ENCODE measurements at places on chromosomes 13 and 19.

- DNase-seq = no peak
Observed at GRCh38 chr19:4456476-4456842, 1.1 kb downstream of the UBXN6 start.

GRCh38 chr13:110517505-110518225 is 43.9 kb downstream of the RAB20 start:
- DNase-seq = no peak

DNA sequence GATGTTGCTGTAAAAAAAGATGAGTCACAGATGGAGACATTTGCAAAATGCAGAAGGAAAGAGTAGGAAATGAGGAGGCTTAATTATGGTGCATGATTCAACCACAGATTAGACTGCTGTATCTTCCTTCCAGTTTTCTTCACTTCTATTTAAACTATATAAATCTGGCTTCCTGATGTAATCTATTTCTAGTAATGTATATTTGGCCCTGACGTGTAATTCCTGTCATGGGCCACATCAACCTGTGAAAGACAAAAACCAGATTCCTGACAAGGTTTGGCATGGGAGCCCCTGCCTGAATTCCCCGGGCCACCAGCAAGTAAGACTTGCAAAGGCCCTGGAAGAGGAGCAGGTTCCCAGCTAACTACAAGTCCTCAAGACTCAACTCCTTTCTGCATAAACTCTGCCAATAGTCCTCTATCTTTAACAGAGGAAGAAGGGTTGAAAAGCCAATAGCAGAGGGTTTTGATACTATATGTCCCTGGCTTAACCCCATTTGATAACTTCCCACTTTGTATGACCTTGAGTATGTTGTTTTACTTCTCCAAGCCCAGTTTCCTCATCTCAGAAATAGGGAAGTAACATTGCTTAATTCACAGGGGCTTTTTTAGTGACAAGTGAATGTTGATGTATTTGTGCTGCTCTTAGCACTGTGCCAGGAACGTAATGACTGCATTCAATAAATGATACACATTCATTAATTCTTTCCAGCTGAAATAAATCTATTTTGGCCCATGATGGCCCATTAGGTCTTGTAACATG is 172.7 kb downstream of the SPRY2 start:
- DNase-seq = no peak

DNA sequence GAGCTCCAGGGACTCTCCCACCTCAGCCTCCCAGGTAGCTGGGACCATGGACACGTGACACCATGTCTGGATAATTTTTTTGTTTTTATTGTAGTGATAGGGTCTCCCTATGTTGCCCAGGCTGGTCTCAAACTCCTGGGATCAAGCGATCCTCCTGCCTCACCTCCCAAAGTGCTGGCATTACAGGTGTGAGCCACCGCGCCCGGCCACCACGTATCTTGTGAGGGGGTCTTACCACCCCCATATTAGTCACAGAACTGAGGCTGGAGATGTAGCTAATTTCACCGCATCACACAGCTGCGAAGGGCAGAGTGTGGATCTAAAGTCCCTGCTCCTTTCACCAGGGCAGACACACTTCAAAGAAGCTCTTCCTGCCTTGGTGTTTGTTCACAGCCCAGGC is 211.8 kb upstream of the SOX1 start:
- DNase-seq = no peak

DNA sequence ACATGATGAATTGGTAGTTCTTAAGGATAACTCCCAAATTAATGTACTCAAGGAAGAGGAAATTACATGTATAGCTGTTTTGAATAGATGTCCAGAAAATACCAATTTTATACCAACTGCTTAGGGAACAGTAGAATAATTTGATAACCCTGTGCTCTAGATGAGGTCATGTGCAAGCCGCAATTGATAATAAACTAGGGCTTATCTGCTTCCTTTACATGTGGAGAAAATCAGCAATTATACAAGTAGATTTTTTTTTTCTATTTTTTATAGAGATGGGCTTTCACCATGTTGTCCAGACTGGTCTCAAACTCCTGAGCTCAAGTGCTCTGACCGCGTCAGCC is 9.3 kb downstream of the TPT1 start:
- no peak for DNase-seq

DNA sequence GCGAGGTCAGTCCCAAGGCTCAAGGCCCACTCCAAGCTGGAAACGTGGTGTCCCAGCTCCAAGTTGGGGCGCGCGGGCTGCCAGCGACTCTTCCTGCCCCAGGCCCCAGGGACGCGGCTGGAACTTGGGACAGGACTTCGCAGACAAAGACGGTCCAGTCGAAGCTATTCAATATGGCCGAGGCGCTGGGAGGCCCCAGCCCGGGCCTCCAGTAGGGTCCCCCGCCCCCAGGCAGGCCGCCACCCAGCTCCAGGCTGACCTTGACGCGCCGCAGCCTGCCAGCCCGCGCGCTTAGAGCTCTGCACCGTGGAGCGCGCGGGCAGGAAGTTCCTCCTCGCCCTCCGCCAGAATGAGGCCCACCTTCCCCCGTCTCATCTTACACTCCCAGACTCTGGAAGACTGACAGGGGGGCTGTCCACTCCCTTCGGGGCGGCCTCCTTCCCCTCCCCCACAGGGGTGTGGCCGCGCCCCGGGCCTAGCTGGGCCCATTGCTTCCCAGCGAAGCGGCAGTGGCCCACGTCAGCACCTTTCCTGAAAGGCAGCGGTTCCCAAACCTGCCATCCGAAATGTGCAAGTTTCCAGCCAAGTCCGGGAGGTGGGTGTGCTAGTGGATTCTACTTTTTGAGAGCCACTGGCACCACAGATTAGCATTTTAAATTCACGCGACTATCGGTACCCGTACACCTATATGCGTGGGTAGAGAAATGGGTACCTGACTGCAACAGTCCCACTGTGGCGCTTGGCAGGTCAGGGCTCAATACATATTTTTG is at the start of gene CCDC8:
CCDC8 (minus strand) TSS at position 303 of the 770 bp plus-strand sequence. CDS start 754 bp downstream, outside the sequence.
- no peak for DNase-seq

DNA sequence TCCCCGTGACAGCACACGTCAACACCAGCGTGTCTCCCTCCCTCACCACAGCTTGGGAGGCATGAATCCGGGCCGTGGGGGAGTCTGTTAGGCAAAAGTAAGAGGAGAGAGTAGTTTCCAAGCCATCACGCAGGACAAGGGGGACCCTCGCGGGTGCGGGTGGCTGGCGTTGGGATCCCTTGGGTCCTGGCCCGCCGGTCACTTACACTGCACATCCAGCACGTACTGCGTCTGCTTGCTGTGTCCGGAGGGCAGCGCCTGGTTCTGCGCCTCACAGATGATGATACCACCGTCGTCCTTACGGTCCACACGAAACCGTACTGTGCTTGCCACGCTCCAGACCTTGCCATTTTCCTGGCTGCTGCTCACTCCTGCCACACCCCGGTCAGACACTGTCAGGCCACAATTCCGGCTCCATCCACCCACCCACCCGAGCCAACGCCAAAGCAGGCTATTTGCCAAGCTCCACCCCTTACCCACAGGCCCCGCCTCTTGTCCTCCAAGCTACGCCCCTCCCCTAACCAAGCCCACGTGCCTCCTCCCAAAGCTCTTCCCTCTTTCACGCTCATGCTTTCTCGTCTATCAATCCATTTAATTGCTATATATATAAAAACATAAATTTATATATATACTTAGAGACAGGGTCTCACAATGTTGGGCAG is 6.6 kb upstream of the ZNF428 start:
- DNase-seq = no peak

- no peak for DNase-seq
Observed at GRCh38 chr13:99395436-99395835, 88.2 kb upstream of the GPR183 start.

DNA sequence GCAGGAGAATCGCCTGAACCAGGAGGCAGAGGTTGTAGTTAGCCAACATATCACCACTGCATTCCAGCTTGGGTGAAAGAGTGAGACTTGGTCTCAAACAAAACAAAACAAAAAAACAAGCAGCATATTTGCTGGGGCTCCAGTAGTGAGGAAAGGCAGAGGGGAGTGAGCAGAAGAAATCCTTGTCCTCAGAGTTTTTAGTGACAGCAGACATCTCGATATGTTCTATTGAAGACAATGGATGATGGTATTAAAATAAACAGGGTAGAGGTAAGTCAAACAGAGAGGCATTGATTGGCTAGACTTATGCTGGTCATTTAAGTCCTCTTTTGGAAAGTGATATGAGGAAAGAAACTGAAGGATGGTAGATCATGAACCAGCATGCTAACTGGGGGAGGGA is 19.0 kb downstream of the NLRP7 start:
- no peak for DNase-seq

DNA sequence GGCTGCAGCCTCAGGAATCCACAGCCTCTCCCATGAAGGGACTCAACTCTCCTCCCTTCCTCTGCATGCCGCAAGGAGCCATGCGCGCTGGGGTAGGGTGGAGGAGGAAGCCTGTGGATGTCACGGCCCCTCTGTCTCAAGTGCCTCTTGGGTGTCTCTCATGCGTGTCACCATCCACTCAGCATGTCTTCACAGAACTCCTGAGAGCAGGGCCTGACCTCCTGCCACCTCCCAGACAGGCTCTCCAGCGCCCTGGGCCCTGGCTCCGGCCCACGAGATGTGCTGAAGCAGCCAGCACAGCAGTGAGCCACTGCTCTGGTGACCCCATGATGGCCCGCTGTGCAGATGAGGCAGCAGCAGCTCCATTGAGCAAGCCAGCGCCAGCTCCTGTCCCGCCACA is 25.9 kb upstream of the SPACA7 start:
- DNase-seq = no peak

- DNase-seq = no peak
Observed at GRCh38 chr13:76799696-76800095, 86.5 kb downstream of the KCTD12 start.

DNA sequence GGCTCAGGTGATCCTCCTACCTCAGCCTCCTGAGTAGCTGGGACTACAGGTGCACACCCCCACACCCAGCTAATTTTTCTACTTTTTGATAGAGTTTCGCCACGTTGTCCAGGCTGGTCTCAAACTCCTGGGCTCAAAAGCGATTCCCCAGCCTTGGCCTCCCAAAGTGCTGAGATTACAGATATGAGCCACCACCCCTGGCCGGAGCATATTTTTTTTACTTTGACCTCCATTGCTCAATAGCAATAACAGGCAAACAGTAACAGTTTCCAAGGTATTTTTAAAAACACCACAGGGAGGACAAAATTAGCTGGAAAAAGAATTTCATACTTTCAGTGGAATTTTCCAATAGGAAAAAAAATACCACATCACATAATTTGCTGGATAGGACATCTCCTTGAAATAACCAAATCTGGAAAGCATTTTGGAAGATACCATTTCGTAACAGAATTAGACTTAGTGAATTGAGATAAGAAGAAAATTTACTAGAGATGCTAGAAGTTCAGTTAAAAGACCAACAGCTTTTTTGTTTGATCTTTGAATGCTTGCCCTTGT is 5.2 kb downstream of the DUXA start:
- no peak for DNase-seq

- DNase-seq = no peak
Observed at GRCh38 chr13:74246487-74246886, 112.3 kb upstream of the KLF12 start.

GRCh38 chr13:99278843-99279242 is 20.7 kb upstream of the GPR18 start:
- no peak for DNase-seq

GRCh38 chr13:71021825-71022422 is 845.1 kb downstream of the DACH1 start:
- no peak for DNase-seq
